ENCODE measurements at places on chromosomes 4 and X. TPM values are rescaled to one million over a fixed set of nuclear protein-coding genes. Genes with fewer than 3 reads are reported as not detected.

Gene STK32B
- total RNA-seq, result 2.1 TPM

Gene YTHDC1
- total RNA-seq, result 75.8 TPM

Gene SUV39H1
- total RNA-seq, result 4.0 TPM

Gene MSANTD1
- total RNA-seq, result 0.78 TPM

Gene SAGE1
- total RNA-seq, result not detected

Gene GAB1
- total RNA-seq, result 129 TPM

Gene ABLIM2
- 7.9 TPM for total RNA-seq

DNA sequence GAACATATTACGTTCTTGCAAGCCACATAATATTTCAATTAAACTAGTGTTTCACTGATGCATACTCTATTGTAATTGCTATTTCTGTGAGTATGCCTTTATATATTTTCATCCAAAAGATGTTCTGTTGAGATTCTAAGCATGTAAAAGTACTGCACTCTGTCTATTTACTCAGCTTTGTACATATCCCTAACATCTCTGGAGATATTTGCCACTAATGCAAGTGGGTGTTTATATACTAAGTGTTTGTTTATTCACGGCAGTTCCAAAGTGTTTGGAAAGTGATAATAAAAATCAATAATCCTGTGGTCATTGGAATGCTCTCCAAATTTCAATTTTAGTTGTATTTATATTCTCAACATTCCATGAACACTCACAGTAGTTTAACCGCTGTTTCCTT, 1989.0 kb downstream of the C4orf33 start:
- no peak for ATAC-seq

DNA sequence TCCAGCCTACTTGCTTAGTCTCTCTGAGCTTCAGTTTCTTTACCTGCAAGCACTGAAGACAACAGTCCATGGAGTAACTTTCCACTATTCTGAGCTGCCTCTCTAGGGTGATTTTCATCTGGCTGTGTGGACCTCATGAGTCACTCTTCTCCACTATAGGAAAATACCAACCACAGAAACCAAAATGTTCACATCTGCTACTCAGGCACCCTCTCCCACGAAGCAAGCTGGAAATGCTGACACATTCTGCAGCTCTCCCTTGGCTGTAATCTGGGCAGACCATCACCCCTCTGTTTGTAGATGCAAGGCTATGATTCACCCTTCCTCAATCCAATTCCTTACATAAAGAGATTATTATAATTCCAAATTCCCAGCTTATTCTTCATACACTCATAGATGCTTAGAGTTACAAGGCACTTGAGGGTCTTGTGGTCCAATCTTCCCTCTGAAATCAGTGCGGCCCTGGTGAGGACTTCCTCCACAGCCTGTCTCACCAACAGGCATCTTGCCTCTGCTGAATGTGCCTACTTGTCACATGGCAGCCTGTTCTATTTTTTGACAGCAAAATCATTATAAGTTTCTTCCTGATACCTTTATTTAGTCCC, 97.0 kb upstream of the LNX1 start:
- no peak for ATAC-seq

DNA sequence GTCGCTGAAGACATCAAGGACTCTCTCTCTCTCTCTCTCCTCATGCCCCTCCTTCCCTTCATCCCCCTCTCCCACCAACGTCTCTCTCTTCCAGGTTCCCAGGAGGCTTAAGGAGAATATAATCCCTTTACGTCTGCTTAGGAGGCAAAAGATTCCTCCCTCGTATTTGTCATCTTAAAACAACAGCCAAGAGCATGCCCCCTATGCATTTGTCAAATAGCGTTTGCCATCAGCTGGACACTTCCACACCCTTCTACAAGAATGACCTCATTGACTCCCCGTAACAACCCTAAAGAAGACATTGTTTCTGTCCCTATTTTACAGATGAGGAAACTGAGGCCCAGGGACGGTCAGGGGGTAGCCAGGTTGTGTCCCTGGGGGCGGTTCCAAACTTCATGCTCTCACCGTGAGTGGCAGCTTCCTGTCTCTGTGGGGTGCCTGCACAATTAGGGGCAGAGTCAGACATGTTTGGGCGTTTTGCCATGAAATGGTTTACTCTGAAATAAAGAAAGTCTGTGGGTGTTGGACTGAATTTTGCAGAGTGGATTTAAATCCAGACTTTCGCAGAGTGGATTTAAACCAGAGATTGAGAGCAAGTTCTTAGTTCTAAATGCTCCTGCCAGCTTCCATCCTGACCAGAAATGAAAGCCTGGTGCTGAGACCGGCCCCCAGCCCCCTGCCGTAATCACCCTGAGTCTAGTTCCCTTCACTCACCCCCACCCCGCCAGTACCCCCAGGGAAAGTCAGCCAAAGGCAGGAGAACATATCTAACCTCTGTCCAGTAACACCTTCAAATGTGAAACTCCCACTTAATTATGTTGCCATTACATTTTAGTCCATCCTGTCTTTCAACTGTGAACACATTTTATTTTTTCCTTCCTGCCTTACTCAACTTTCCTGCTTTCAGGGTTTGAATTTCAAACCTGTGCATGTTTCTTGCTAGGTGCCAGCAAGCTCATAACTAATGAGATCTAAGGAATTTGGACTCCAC, 44.3 kb upstream of the TBL1X start:
- ATAC-seq, result no peak

DNA sequence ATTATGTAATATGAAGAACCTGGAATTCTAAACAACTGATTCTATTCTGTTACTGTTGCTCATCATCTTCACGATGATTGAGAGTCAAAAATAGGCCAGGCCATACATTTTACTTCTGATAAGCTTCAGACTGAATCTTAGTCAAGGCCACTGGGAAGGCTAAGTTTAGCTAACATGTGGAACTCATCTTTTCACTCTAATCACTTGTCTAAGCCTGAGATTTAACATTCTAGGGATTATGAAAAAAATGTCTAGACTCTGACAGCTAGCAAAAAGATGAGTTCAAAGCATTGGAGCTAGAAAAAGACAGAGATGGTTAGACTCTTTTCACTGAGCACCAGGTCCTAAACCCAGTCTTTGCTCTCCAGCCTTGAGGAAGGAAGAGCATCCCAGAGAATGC, 656.2 kb upstream of the IGFBP7 start:
- no peak for ATAC-seq

GRCh38 chrX:1397001-1397400, 5.1 kb upstream of the SLC25A6 start:
- no peak for ATAC-seq

DNA sequence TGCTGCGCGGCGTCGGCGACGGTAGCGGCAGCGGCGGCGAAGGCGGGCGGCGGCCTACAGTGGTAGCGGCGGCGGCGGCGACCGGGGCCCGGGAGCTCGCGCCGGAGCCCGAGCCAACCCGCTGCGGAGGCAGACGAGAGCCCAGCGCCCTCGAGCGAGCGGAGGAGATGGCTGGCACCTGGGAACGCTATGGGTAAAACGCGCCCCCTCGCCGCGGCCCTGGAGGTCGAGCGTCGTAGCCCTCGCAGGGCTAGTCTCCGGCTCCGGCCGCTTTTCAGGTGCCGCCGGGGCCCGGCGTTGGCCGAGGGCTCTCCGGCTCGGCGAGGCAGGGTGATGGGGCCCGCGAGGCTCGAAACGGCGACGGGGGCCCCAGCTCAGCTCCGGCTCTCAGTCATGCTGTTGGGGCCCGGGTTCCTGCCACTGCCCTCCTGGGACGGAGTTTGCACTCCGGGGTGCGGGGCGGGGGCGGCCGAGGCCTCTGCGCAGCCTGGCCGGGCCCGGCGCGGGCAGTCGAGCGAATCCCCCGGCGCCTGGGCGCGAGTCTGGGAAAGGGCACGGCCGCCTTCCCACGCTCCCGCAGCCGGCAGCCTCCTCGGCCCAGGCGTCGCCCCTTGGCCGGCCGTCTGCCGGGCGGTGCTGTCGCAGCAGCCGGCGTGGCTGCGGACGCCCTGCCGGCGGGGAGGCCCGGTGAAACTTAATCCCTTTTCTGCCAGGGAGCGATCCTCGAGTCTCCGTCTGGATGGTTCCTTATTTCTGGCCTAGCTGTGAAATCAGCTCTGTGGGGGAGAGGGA, 768 bp downstream of the MID2 start:
- peak; percentile 58 for ATAC-seq

DNA sequence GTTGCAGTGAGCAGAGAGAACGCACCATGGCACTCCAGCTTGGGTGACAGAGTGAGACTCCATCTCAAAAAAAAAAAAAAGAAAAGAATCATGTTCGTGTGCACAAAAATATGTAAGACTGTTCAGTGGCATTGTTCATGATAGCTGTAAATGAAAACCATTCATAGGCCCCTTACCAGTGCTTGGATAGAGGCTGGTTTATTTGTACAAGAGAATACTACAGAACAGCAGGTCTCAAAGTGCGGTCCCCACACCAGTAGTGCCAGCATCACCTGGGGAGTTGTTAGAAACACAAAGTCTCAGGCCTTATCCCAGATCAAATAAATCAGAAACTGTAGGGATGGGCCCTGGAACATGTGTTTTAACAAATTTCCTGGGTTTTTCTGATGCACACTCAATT, 12.7 kb upstream of the MRFAP1 start:
- ATAC-seq, result no peak

DNA sequence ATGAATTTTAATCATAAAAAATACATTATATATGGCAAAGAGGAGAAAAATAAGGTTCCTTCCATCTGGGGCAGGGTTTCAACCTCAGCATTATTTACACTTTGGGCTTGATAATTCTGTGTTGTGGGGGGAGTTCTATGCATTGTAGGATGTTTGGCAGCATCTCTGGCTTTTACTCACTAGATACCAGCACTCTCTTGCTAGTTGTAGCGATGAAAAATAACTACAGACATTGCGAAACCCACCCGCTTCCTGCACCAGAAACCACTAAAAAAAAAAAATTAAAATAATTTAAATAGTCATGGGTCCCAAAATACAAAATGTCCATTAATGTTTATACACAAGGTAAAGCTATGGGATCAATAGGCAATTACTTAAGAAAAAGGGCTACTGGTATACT, 52.7 kb downstream of the PPP3CA start:
- ATAC-seq, result no peak

DNA sequence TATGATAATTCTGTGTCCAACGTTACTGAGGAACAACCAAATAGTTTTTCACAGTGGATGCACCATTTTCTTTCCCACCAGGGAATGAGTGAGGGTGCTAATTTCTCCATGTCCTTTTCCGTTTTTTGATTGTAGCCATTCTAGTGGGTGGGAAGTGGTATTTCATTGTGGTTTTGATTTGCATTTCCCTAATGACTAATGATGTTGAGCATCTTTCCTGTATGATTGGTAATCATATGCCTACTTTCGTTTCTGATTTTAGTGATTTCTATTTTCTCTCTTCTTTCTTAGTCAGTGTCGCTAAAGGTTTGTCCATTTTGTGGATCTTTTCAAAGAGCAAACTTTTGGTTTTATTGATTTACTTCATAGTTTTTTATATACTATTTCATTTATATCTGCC, 32.1 kb upstream of the TEX13D start:
- ATAC-seq, result no peak

GRCh38 chr4:106676173-106676921, 307.8 kb upstream of the GIMD1 start:
- ATAC-seq, result no peak

DNA sequence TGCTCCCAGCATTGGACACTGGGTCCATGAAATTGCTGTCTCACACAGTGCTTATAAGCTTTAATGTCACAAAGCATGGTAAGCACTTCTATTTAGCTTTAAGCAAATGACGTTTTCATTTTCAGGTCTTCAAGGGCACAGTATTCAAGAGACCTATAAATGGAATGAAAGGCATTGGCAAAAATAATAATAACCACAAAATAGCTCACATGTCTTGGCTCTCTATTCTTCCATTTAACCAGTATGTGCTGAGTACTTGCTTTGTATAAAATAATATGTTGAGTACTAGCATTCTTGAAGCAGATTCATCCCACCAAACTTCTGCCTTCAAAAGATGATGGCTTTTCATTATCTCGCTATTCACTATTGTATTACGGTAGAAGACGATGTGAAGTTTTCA, 203.0 kb downstream of the ADAMTS3 start:
- no peak for ATAC-seq

DNA sequence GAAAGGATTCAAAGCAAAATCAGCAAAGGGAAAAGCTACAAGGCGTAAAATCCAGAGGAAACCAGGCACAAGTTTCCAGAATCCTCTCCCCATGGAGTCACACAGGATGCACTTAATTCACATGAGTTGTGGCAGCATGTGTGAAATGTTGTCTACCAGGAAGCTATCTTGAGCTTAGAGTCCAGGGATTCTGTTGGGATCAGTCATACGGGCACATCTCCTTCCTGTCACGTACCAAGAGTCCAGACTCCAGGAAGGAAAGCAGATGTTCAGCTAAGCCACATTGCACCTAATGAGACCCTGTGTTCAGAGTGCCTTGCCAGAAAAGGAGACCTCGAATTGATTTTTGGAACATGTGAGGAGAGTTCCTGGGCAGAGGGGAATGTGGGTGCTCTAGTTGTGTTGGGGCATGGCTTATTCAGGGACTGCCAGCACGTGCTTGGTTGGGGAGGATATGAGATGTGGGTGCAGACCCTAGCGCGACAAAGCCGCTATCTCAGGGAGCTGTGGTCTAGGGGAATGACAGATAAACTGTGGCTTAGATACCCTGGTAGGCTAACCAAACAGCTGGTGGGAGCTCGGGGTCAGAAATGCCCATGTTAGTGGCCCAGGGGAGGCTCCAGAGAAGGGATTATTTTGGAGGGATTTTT, 70.0 kb downstream of the EVC start:
- no peak for ATAC-seq

- ATAC-seq, result no peak
Measured at GRCh38 chr4:83115656-83116285, 1.2 kb upstream of the PLAC8 start.

DNA sequence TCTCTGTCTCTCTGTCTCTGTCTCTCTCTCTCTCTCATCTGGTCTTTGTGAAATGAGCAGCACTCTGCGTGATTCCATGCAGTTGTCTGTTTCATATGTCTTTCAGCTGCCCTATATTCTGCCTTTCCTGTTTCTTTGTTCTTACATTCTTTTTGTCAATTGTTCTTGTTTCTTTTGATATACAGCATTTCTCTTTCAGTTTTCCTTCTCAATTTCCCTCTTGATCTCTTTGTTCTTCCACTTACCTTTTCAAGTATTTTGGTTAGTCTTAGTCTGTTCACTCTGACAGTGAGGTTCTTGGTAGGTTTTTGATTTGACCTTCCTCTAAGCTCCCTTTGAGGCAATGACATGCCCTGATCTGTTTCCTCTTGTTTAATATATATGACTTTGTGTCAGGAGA, 20.4 kb downstream of the ZNF157 start:
- ATAC-seq, result no peak

DNA sequence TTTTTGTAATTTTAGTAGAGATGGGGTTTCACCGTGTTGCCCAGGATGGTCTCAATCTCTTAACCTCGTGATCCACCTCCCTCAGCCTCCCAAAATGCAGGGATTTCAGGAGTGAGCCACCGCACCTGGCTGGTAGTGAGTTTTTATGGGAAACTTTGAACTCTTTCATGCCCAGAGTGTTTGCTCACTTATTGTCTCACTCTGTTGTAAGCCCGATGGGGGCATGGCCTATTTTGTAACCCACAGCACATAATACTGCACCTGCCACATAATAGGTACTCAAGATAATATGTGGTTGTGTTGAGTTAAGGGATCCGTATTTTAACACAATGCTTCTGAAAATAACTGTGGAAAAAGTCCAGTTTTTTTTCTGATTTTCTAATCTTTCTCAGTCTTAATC, 109.6 kb upstream of the GIMD1 start:
- ATAC-seq, result no peak
